ENCODE measurements at places on chromosomes 6 and 20. TPM values are rescaled to one million over a fixed set of nuclear protein-coding genes. Genes with fewer than 3 reads are reported as not detected.

The PDE10A gene
- total RNA-seq: under 0.01 TPM

The SOBP gene
- not detected for total RNA-seq

The HEY2 gene
- total RNA-seq: 0.34 TPM

The ELOVL4 gene
- total RNA-seq: 13.7 TPM

The AGPAT1 gene
- 19.6 TPM for total RNA-seq

The SYCP2 gene
- total RNA-seq: under 0.01 TPM

The CST5 gene
- not detected for total RNA-seq

The CTCFL gene
- not detected for total RNA-seq

The ADAM33 gene
- total RNA-seq: not detected

The SRSF3 gene
- total RNA-seq: 284 TPM

The DYNLT2 gene
- 0.68 TPM for total RNA-seq

The TFAP2B gene
- not detected for total RNA-seq

The TREML4 gene
- total RNA-seq: not detected

The PHACTR1 gene
- 0.57 TPM for total RNA-seq

The TBX18 gene
- 4.1 TPM for total RNA-seq

The TMC2 gene
- total RNA-seq: not detected

The SLC35D3 gene
- total RNA-seq: not detected

The ENPP1 gene
- total RNA-seq: 0.07 TPM

The KCNK5 gene
- under 0.01 TPM for total RNA-seq

The PPP1R11 gene
- 24.9 TPM for total RNA-seq

The PRSS16 gene
- 12.6 TPM for total RNA-seq

The EYA2 gene
- total RNA-seq: 12.3 TPM

The OPRM1 gene
- not detected for total RNA-seq

The TREML1 gene
- not detected for total RNA-seq

The RAMACL gene
- total RNA-seq: 2.6 TPM

The RIMS4 gene
- not detected for total RNA-seq

The ULBP2 gene
- 8.2 TPM for total RNA-seq

The C20orf202 gene
- under 0.01 TPM for total RNA-seq

The ASIP gene
- not detected for total RNA-seq

The IP6K3 gene
- total RNA-seq: not detected

The VWA7 gene
- total RNA-seq: 1.00 TPM

The CLIC5 gene
- not detected for total RNA-seq

The TREM1 gene
- 0.34 TPM for total RNA-seq
